ENCODE measurements at places on chromosomes 3 and 15.

GRCh38 chr3:106842151-106842550 lies 535.1 kb upstream of the CCDC54 start:
- DNase-seq = no peak

DNA sequence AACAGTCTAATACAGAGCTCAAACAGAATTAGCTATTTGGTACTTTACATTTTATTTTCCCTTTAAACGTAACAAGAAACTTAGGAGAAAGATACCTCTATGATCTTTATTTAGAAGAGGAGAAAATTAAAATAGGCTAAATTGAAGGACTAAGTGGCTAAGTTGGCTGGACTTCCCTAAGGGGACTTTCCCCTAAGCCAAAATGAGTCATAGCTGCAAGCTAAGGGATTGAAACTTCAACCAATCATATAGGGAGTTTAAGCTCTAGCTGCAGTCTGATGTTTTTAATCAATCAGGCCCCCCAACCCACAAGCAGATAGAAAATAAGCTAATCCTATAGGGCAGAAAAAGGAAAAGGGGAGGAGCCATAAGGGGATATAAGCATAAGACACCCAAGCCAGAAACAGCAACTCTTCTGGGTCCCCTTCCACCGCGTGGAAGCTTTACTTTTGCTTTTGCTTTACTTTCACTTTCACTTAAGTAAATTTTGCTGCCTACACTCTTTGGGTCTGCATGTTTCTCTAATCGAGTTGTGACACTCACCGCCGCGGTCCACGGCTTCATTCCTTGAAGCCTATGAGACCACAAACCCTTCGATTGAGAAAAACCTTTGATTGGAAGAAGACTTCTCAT lies 1108.5 kb upstream of the EPHA6 start:
- no peak for DNase-seq

GRCh38 chr3:169992156-169992555 lies 25.5 kb downstream of the SEC62 start:
- DNase-seq = no peak

- DNase-seq = no peak
Observed at GRCh38 chr3:148319161-148319915, 378.4 kb upstream of the AGTR1 start.

DNA sequence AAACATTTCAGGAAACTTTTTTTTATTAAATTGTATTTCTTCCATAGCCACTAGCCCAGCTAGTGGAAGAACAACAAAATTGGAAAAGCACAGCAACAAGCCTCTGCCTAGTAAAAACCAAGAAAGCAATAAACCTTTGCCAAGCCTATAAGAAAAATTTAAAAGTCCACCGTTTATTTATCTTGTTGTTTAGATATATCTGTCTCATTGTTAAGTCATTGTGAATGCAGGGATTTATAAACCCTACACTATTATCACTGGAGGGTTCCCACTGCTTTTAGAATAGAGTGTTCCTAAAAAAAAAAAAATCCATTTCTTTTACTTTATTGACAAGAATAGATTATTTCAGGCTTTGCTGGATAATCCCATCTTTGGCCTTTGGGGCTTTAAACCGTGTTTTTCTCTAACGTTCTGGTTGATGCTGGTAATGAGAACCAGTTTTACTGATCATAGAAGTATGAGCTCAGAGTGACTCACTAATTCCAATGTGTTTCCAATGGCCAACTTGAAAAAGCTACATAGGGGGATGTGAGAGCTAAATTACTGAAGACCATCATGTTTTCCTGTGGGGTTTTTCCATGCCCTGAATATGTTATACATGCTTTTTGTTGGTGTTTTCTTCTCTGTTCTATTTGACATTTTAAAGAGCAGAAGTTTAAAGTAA lies 634.1 kb downstream of the RBMS3 start:
- no peak for DNase-seq

DNA sequence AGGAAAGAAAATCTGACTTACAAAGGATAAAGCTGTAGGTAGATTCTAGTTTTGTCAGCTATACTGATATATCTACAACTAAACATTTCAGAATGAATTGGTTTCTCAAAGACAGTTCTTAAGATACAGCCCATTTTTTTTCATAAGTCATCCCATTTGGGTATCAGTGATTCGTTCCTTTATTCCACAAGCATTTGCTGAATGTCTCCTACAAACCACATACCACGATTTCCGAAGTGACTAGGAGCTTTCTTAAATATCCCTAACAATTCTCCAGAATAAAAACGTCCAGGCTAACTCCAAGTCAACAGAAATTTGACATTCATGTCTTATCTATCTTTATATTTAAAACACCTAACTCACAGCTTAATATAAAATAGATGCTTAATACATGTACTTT lies 59.8 kb downstream of the TP53BP1 start:
- DNase-seq = no peak

DNA sequence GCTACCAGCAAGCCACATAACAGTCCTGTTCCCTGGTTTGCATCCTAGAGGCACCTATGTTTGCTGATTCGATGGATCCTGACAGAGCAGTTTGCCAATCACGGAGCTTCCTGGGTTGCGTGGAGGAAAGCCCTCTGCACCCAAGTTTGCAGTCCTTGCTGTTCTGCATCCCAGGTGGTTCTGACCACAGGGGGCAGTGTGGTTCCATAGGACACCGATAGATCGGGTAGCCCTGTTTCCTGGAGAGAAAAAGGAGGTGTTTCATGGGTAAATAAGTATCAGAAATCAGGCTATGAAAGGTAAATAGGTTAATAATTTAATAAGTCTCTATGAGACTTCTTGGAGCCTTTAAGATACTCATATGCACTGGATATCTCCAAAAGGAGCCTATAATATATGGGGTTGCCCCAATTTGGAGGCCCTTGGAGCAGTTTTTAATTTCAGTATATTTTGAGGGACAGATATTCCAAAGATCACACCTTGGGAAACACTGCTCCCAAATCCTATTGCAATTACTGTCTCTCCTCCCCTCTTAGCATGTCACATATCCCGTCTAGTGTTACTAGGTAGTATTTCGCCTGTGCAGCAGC lies 194.6 kb upstream of the TPM1 start:
- DNase-seq = peak; percentile 39

DNA sequence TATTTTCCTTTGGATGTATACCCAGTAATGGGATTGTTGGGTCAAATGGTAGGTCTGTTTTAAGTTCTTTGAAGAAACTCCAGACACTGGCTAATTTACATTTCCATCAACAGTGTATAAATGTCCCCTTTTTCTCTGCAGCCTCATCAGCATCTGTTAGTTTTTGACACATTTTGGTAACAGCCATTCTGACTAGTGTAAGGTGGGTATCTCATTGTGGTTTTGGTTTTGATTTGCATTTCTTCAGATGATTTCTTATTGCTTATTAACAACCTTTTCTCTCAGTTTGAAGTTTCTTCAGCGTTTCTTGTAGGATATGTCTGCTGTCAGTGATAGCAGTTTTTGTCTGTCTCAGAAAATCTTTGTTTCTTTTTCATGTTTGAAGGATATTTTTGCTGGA lies 15.4 kb downstream of the GALK2 start:
- DNase-seq = no peak

DNA sequence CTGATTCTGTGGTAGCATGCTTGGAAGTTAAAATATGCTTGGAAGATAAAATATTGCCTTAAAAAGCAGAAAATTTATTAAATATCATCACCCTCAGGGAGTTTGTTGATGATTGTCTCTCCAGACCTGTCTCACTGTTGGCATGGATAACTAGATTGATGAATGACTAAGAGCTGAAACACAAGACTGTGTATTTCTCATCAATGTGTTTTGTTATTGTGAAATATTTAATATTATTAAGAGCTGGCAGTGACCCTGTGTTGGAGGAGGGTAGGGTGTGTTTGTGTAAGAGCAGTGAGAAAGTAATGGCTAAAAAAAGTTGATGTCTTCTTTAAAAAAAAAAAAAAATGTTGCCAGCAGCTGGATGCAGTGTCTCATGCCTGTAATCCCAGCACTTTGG lies 82.2 kb downstream of the ITPR1 start:
- no peak for DNase-seq

GRCh38 chr3:150248116-150248887 lies 159.8 kb upstream of the TSC22D2 start:
- DNase-seq = no peak

GRCh38 chr3:145639003-145639606 lies 521.9 kb downstream of the PLOD2 start:
- no peak for DNase-seq

Measured in COR-L47 (cell line).